ENCODE measurements at places on chromosomes 5 and 9. TPM values are rescaled to one million over a fixed set of nuclear protein-coding genes. Genes with fewer than 3 reads are reported as not detected.

The HACD4 gene
- total RNA-seq = 1.6 TPM

The PCDHB10 gene
- total RNA-seq = 0.05 TPM

The FAM78A gene
- 0.40 TPM for total RNA-seq

The TAS2R1 gene
- total RNA-seq = not detected

The SLC23A1 gene
- total RNA-seq = 1.5 TPM

The GALNT12 gene
- total RNA-seq = 3.7 TPM
